Fibroblast of skin of left biceps (primary cell): ENCODE measurements at places on chromosomes 5 and 9.
A peak's percentile ranks its signal among the peaks of the same experiment; 100 is the strongest.

- DNase-seq, result no peak
These were observed 115.0 kb upstream of the ELAVL2 start for GRCh38 chr9:23941051-23941450.

DNA sequence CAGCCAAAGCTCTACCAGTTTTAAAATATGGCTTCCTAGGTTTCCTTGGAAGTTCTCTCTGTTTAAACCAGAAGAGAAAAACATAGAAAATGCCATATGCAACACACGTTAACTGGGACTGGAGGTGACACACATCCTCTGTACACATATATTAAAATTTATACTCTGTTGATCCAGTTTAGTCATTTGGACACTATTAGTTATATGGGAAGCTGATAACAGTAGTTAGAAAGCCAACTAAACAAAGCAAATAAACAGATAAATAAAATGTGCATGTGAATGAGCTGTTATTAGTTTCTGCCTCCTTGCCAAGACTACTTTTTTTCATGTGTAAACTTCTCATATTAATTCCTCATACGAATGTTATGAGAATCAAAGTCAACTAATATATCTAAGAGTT is 1249.2 kb upstream of the CDH6 start:
- no peak for DNase-seq

DNA sequence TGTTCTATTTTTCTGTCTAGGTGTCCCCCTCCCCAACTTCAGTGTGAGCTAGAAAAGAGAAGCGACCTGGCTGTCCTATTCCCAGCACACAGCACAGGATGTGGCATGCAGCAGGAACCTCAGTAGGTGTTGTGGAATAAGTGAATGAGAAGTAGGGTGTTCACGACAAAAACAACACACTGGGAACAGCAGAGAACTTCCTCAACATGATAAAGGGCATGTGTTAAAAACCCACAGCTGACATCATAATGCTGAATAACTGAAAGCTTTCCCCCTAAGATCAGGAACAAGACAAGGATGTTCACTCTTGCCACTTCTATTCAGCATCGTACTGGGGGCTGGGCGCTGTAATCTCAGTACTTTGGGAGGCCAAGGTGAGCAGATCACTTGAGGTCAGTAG is 155.6 kb upstream of the ZNF618 start:
- no peak for DNase-seq

DNA sequence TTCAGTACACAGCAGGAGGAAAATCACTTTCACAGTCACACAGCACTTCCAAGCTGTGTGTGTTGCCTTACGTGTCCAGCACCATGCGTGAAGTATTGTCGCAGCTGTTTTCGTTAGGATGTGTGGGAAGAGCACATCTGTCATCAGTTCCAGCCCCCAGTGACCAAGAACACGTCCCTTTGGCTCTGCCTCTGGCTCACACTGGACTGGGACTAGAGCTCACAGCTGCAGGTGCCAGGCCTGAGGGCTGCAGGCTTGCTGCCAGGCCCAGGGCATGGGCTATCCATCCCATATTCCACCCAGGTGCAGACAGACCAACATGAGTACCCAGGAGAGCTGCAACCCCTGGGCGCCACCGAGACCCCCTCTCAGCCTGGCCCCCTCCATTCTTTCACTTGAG is 60.5 kb upstream of the ANKRD33B start:
- no peak for DNase-seq

- DNase-seq, result no peak
These were observed 75.3 kb upstream of the IL12B start for GRCh38 chr5:159405611-159406031.

DNA sequence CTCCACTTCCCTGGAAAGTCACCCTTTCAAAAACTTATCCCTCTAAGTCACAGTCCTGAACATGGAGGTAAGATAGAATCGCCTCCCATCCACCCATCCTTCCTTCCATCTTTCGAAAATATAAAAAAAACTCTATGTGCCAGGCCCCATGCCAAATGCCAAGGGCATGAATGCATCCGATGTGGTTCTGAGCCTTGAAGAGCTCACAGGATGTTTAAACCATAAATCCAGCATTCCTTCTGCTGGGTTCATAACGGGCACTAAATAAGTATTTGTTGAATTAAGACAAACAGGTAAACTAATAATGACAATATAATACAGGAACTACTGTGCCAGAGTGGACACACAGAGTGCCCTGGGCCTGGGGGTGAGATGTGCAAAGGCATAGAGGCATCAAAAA is 147.3 kb downstream of the TTLL11 start:
- DNase-seq, result no peak

- peak; percentile 3 for DNase-seq
These were observed 1093.9 kb upstream of the CDH6 start for GRCh38 chr5:30099634-30100033.

DNA sequence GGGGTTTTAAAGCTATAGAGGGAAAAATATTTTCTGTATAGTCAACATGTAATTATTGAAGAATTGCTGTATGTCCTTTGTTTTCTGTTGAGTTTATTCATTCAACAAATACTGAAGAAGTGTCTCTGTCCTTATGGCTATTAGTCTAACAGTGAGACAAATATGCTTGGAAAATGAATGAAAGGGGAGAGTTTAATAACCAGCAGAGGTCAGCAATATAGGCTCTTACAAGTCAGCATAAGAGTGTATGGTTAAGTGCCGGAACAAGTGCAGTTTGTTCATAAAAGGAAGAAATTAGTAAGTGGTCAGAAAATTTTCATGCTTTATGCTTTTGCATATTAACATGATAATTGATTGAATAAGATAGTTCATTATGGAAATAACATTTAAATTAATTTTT is 3.6 kb downstream of the SCAMP1 start:
- DNase-seq, result no peak

- DNase-seq, result no peak
These were observed 143.3 kb downstream of the RAPGEF6 start for GRCh38 chr5:131491749-131492148.

- no peak for DNase-seq
These were observed 694.3 kb downstream of the BRINP1 start for GRCh38 chr9:118674942-118675341.

- no peak for DNase-seq
These were observed 32.3 kb downstream of the ATP6V0E1 start for GRCh38 chr5:173015598-173016455.

DNA sequence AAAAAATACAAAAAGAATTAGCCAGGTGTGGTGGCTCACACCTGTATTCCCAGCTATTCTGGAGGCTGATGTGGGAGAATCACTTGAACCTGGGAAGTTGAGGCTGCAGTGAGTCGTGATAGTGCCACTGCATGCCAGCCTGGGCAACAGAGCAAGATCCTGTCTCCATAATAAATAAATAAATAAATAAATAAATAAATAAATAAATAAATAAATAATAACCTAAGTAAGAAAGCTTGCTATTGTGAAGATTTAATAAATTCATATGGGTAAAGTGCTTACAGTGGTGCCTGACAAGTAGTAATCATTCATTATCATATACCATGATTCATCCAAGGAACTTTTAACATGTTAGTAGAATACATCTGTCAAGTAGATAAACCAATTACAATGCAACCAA is 13.4 kb downstream of the SVEP1 start:
- DNase-seq, result no peak

GRCh38 chr5:159316519-159317383 is 13.5 kb downstream of the IL12B start:
- no peak for DNase-seq

GRCh38 chr9:4657426-4658159 is 4.5 kb upstream of the PLPP6 start:
- no peak for DNase-seq

GRCh38 chr5:94900006-94900505 is 281.6 kb downstream of the SLF1 start:
- no peak for DNase-seq

- no peak for DNase-seq
These were observed 25.6 kb upstream of the ANKRD33B start for GRCh38 chr5:10538103-10538788.

DNA sequence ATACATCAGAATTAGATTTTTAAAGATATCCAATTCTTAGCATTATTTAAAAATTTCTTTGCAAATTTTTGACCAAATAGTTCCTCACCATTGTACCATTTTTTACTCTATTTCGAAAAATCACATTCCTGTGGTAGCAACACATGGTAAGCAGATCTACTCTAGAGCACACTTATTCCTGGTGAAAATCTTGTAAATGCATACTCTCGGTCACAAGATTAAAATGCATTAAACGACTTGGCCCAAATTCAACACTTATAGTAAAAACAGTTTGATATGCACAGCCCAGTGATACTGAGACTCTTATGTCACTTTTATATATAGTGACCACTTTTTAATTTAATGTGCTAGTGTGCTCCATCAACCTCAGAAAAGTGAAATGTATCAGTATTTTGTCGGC is 208.8 kb upstream of the TARS1 start:
- peak; percentile 80 for DNase-seq

GRCh38 chr9:135924628-135925338 is 17.4 kb upstream of the CAMSAP1 start:
- DNase-seq, result no peak

- no peak for DNase-seq
These were observed 576.2 kb upstream of the CTNND2 start for GRCh38 chr5:12480487-12480886.

DNA sequence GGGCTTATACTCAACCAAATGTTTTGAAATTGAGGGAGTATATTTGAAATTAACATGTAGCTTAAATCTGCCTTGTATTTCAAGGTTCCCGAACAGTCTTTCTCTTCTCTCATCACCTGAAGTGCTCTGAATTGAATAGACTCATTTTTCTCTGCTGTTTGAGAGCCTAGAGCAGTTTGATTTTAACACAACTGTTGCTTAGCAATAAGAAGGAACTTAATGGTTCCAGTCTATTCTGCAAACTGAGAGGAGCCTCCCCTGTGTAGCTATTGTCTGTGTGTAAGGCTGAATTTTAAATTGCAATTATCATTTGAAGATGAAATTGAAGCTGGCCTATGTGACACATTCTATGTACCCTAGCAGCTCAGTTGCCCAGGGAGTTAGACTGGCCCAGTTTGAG is 87.1 kb upstream of the CKMT2 start:
- DNase-seq, result no peak
